ENCODE measurements at places on chromosomes 7 and 10. TPM values are rescaled to one million over a fixed set of nuclear protein-coding genes. Genes with fewer than 3 reads are reported as not detected.

DNA sequence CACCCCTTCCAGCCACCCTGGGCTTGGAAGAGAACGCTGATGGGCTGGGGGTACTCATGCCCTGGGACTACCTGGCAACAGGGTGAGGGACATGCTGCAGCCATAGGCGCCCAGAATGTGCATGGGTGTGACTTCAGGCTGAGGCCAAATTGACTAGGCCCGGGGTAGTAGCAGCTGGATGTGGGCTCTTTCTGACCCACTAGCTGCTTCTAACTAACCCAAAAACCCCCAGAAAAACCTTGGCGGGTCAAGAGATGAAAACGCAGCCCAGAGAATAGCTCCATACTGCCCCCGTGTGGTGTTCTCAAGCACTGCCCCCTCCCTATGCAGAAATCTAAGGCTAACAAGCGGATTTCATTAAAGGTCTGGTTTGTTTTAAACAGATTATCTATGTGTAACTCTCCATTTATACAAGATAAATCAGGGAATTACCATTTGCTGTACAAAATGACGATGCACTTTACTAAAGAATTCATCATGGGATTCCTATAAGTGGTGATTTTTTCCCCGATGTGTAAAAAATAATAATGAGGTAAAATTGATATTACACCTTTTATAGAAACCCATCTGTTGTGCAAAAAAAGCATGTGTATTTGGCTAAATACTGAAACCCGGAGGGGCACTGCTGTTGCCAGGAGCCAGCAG lies 4.2 kb downstream of the SMARCD3 start:
- no peak for DNase-seq

DNA sequence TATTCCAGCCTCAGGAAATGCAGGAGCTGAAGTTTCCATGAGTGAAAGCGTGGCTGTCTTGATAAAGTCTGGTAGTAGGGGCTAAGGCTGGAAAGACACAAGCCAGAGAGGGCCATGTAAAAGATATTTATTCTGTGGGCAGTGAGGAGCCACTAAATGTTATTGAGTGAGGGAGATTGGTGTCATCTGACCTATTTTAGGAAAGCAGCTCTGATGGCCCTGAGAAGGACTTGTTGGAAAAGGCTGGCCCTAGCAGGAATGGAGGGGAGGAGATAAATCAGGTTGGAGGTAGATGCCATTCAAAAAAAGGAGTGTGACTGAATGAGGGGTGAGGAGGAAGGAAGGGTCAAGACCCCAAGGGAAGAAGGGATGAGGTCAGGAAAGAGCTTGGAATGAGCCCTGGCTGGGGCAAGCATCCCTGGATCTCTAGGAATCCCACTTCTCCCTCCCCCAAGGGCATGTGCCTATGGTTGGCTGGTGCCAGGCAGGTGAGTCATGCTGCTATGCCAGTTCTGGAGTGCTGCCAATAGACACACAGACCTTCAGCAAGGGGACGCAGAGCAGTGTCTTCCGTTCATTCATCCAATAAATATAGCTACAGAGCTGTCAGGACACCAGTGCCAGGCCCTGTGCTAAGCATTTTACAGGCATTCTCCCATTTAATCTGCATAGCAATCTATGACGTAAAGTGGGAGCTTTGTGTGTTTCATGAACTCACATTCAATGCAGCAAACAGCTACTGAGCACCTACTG lies 2.0 kb downstream of the ANKRD2 start:
- no peak for DNase-seq

- DNase-seq, result no peak
These were observed 40.4 kb downstream of the GTF2IRD1 start for GRCh38 chr7:74494076-74494548.

GRCh38 chr7:132433301-132433700 lies 143.0 kb downstream of the PLXNA4 start:
- no peak for DNase-seq

DNA sequence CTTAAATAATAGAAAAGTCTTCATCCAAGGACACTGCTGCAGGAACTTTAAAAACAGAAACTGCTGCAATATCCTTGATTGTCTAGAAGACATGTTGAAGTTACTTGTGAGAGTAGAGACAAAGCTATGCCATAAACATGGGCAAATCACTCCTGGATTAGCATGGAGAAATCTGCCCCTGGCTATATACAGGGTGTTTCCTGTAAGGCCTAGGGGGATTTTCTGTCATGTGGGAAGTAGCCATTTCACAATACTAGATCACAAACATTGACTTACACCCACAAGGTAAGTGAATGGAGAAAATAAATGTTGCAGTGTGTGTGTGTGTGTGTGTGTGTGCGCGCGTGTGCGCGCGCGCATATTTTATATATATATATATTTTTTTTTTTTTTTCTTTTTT lies 35.2 kb upstream of the PDK4 start:
- no peak for DNase-seq

The TSPAN12 gene
- not detected for total RNA-seq

The HOXA13 gene
- not detected for total RNA-seq

- no peak for DNase-seq
These were observed 966 bp downstream of the FBH1 start for GRCh38 chr10:5891009-5891408.

GRCh38 chr10:77987671-77988255 lies 41.6 kb downstream of the POLR3A start:
- no peak for DNase-seq

- no peak for DNase-seq
These were observed 31.1 kb downstream of the NET1 start for GRCh38 chr10:5443429-5443828.

DNA sequence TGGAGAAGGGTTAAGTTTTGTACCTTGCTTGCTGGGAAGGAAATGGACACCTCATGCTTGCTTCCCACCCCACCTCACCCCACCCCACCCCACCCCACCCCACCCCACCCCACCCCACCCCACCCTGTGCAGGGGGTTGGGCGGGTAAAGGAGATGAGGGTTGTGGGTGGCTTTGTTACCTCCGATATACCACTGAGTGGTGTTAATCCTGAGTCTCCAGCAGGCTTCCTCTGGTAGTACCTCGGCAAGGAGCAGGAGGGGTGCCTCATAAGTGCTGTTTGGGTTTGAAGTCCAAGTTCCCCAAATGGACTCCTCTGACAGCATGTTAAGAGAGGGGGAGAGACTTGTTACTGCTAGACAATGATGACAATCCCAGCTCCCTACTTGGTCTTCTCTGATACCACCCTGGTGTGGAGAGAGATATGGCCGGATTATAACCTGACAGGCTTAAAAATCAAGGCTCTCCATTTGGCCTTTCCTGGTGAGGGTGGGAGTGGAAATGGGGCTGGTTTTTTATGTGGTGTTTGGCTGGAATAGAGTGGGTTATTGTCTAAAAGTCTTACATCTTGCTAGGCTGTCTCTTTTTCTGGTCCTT lies 11.7 kb downstream of the SAMD8 start:
- DNase-seq, result no peak

DNA sequence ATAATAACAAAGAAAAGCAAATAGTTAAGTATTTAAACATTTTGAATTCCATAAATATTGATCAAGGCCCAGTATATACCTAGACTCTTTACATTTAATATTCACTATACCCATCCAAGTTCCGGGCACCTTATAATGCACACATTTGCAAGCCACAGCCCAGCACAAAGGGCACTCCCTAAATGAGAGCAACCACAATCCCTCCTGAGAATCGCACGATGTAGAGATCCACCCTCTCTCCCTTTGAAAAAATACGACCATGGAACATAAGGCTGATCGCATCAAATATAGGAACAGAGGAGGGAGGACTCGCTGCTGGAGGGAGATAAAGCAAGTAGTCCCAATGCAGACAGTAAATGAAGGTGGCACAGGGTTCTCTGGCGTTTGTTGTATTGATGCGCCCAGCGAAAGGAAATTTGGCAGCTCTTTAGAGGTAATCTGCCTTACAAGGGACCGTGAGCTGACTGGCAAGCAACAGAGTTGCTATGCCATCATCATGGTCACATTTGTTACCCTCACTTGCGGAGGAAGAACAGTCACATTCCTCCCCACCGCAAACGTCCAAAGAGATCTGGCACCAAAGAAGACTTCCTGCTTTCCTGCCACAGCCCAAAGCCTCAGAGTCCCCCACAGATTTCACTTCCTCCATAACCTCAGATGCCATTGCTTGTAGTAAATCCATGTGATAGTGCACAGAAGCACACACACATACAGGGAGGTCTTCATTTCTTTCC lies 16.1 kb upstream of the TAS2R40 start:
- no peak for DNase-seq

DNA sequence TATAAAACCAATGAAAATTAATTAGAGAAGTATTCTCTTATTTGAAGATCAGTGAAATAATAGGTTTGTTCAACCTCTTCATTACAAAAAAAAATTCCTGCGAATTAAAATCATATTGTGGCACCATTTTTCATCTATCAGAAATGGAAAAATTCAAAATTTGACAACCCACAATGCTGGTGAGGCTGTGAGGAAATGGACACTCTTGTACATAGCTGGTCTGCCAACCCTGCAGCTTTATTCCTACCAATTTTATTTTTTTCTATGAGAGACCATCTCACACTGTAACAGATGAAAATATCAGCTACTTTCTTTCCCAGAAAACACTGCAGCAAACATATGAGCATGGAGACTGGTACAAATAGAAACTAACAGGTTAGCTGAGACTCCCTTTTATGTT lies 208.8 kb upstream of the SEMA3E start:
- DNase-seq, result no peak

The EGR2 gene
- 4.8 TPM for total RNA-seq

The ADIRF gene
- total RNA-seq, result 0.42 TPM

- no peak for DNase-seq
These were observed 16.5 kb downstream of the BTBD16 start for GRCh38 chr10:122287570-122287969.

The PILRA gene
- 14.5 TPM for total RNA-seq

The DYNC1I1 gene
- 0.31 TPM for total RNA-seq

The PRKG1 gene
- 0.27 TPM for total RNA-seq

DNA sequence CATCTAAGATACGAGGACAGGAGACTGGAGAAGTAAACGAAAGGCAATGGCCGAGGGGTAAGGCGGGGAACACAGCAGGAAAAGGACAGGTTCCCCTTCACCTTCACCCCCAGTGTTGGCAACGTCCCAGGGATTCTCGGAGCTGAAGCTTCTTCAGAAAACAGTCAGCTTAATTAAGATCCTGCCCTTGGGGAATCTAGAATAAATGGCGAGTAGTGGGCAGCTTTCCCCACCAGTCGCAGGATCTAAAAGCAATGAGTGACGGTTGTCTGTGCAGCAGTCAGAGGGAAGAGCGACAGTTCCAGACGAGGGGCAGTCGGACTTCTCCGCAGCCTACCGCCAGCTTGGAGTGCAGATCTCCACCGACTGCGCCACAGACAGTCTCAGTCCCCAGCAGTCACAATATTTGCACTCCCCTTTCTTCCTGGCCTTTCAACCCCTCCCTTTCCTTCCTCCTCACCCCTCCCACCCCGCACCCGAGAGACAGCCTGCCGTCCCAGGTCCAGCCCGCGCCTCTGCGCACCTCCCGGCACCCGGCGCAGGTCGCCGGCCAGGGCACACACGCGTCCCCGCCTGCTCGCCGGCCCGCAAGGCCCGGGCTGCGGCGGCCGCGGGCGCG lies 10.9 kb upstream of the SP8 start:
- no peak for DNase-seq

GRCh38 chr10:97895915-97896314 lies 46.3 kb downstream of the GOLGA7B start:
- DNase-seq, result no peak

- DNase-seq, result no peak
These were observed 120.7 kb downstream of the TRRAP start for GRCh38 chr7:98998821-98999725.

- no peak for DNase-seq
These were observed 235.1 kb upstream of the AUTS2 start for GRCh38 chr7:69363136-69363535.

The MGAM2 gene
- 0.08 TPM for total RNA-seq

- DNase-seq, result peak; percentile 35
These were observed 117.3 kb downstream of the FAM53B start for GRCh38 chr10:124626759-124627380.

GRCh38 chr10:82683945-82684344 lies 809.0 kb downstream of the NRG3 start:
- DNase-seq, result no peak

- no peak for DNase-seq
These were observed 495.5 kb upstream of the ZWINT start for GRCh38 chr10:56856569-56856968.

- DNase-seq, result no peak
These were observed 566.6 kb upstream of the MGMT start for GRCh38 chr10:128900456-128900855.

DNA sequence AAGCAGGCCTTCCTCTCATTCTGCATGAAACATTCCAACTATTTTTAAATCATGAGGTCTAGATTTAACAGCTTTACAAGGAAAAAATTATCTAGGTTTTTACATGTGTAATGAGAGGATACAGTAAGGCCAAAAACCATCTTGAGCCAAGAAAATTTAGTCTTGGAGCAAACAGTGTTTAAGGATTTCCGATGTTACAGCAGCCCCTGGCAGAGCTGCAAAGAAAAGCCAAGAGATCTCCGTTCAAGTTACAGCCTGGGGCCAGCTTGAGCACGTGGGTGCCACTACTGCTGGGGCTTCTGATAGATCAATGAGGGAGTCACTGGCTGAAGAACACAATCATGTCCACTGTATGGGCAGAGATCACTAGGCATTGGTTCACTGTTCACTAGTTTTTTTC lies 156.2 kb downstream of the EVX1 start:
- no peak for DNase-seq

The GJD4 gene
- total RNA-seq, result not detected

DNA sequence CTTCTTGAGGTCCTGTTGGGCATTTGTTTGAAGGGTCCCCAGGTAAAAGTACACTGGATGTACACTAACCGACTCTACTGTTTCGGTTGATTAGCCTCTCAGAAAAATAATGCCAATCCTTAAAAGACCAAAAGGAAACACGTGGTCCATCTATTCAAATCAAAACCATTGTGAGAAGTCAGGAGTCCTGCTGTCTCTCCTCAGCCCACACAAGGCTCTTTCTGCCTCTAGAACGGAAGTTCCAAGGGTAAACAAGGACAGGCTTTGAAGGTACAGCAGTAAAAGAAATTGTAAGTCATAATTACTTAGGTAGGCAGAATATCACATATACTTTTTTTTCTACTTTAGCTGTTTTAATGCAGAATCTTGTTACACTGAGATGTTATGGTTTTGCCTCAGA lies 71.7 kb upstream of the TPK1 start:
- DNase-seq, result no peak

- DNase-seq, result no peak
These were observed 97.9 kb downstream of the ZNF92 start for GRCh38 chr7:65471587-65471986.

DNA sequence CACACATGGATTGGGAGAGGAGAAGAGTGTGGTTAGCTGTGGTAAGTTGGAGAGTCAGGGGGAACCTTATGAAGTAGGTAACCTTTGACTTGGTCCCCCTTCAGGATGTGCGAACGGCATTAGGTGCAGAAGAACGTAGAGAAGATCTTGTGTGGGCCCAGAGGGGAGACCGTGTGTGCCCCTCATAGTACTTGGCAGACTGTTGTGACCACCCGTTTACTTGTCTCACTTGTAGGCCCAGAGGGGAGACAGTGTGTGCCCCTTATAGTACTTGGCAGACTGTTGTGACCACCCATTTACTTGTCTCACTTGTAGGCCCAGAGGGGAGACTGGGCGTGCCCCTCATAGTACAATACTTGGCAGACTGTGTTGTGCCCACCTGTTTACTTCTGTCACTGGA lies 2.6 kb downstream of the GTPBP4 start:
- no peak for DNase-seq

All from T-helper 17 cell (primary cell).